ENCODE measurements at places on chromosomes 12 and 14. TPM values are rescaled to one million over a fixed set of nuclear protein-coding genes. Genes with fewer than 3 reads are reported as not detected.

Gene TAS2R42
- polyA plus RNA-seq = not detected

Gene ARHGDIB
- 45.2 TPM for polyA plus RNA-seq

Gene SMAGP
- 16.0 TPM for polyA plus RNA-seq

DNA sequence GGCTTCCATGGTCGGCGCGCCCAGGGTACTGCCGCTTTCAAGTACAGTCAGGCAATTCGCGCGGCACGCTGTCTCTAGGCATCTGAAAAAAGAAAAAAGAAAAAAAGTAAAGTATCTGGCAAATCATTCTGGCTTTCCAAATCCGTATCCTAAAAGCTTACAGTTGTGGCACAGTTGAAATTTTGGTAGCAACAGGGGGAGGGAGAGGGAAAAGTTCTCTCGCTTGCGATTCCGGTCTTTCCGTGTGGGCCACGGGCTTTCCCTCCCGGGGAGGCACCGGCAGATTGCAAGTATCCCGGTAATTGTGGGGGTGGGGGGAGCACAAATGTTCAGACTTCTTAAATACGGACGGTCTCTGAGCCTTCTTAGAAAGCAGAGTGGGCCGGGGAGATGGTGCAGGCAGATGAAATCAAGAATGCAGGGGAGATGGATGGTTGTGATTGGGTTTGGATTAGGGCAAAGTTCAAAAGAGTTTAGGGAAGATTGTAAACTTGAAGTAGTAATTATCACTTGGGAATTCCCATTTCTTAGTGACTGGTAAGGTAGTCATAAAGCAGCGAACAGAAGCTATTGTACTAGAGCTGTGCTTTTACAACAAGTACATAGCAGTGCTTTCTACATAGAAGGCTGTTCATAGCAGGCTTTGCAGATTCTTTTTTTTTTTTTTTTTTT, 1.2 kb downstream of the SOCS2 start:
- DNase-seq = no peak

DNA sequence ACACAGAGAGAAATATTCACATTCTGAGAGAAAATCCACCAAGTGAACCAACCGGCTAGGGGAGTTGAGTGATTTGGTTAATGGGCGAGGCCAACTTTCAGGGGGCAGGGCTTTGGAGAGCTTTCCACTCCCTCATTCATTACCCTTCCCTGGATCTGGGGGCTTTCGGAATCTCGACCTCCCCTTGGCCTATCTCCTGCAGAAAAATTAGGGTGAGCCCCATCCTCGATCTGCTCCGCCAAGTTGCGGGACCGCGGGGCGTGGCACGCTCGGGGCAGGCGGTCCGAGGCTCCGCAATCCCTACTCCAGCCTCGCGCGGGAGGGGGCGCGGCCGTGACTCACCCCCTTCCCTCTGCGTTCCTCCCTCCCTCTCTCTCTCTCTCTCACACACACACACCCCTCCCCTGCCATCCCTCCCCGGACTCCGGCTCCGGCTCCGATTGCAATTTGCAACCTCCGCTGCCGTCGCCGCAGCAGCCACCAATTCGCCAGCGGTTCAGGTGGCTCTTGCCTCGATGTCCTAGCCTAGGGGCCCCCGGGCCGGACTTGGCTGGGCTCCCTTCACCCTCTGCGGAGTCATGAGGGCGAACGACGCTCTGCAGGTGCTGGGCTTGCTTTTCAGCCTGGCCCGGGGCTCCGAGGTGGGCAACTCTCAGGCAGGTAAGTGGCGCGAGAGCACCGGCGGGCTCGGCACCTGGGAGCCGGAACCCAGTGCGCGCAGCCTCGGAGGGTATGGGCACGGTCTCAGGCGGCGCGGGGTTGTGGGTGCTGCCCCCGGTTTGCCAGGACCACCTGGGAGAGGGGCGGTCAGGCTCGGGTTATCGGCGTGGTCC, at the start of gene ERBB3:
ERBB3 (plus strand) TSS at position 443 of the 833 bp plus-strand sequence; CDS start at position 579, 136 bp downstream.
- peak; percentile 57 for DNase-seq
